ENCODE measurements at places on chromosomes 2 and 18.

GRCh38 chr2:8365331-8365910 lies 316.4 kb upstream of the ID2 start:
- DNase-seq, result no peak

DNA sequence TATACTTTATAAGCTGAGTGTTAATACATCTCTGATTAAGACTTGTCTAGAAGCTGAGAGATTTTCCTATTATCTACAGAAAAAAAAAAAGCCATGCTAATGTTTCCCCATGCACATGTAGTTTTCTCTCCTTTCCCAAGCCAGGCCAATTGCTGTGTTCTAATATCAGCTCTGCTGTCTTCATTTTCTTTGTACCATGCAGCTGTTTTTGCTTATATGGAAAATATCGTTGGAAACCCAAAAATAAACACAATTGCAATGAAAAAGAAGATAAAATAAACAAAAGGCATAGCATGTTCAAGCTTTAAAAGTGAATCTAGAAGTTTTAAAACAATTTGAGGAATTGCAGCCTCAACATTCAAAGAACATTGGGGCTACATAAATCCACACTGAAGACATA lies 817.4 kb upstream of the ACVR2A start:
- no peak for DNase-seq

- no peak for DNase-seq
Observed at GRCh38 chr2:150188177-150188576, 299.3 kb downstream of the RND3 start.

DNA sequence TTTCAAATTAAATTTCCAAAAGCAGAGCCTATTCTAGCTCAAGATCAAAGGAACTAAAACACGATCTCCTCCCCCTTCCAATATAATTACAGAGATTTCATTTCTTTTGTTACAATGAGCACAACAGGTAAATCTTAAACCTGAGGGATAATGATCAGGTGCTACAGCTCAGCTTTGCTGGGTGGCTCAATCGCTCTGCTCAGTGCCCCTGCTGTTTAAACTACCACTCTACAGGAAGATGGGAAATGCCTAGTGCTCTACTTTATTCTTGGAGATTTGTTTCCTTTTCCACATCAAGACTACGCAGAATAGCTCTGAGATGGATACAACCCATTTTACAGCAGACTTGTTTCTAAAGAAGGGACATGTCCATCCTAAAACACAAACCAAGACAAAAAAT lies 162.3 kb downstream of the TCF4 start:
- DNase-seq, result no peak

DNA sequence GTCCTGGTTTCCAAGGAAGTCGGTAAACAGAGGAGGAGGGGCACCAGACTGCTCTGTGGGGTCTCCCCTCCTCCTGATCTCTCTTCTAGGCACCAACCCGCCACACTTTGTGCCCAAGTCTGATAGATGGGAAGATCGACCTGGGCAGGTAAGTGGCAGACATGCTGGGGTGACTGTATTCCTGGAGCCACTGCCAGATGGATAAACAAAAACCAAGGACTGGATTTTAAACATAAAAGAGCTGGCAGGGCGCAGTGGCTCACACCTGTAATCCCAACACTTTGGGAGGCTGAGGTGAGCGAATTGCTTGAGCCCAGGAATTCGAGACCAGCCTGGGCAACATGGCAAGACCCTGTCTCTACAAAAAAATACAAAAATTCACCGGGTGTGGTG lies 181.2 kb downstream of the ANAPC1 start:
- no peak for DNase-seq

GRCh38 chr18:27581296-27581904 lies 396.3 kb upstream of the CHST9 start:
- DNase-seq, result no peak

GRCh38 chr2:15941871-15942710 lies 1.7 kb downstream of the MYCN start:
- DNase-seq, result no peak

DNA sequence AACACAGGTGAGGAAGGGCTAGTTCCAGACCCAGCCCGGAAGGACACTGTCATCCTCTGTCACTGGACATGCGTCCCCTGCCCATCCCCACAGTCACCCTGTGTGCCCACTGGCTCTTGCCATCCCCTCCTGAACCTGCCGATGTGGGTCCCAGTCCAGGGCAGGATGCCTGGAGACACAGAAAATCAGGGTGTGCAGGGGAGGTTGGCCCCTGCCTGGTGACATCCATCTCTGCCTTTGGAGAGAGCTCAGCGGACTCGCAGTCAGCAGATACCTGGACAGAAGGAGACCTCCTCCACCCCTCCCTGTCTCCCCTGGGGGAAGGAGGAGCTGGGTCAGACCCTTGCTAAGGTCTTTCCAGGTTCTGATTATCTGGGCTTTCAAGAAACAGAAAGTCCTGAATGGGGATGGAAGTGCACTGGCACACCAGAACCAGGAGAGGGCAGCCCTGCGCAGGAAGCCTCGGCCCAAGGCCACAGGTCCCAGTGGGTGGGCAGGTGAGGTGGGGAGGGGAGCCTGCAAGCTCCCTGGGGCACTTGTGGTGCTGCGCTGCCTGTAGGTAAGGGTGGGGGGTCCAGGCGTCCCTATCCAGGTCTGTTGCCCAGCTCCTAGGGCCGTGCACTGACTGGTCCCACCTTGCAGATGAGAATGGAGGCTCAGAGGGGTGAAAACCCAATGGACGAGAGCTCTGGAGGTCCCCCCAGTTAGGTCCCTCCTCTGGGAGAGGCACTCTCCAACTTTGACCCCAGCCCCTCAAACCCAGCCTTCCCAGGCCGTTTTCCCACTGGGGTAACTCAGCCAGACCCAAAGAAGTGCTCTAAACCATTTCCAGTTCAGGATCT lies 9.7 kb upstream of the OTOS start:
- no peak for DNase-seq

DNA sequence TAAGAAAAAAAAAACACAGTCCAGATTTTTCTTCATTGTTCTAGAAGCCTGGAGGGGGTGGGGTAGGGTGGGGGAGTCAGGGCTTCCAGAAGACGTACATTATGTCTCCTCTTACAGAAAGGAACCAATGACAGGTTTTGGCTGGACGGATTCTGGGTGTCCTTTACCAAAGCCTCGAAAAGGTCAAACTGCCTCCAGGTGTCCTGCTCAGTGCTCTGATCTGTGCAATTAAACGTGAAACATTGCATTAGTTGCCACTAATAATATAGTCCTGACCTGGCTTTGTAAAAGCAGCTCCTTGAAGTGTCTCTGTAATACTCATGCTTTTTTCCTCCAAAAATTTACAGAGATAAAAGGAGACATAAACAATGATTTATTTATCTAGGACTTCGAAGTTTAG lies 11.1 kb upstream of the MTA3 start:
- DNase-seq, result no peak

- no peak for DNase-seq
Observed at GRCh38 chr2:138267902-138268254, 233.7 kb upstream of the SPOPL start.

DNA sequence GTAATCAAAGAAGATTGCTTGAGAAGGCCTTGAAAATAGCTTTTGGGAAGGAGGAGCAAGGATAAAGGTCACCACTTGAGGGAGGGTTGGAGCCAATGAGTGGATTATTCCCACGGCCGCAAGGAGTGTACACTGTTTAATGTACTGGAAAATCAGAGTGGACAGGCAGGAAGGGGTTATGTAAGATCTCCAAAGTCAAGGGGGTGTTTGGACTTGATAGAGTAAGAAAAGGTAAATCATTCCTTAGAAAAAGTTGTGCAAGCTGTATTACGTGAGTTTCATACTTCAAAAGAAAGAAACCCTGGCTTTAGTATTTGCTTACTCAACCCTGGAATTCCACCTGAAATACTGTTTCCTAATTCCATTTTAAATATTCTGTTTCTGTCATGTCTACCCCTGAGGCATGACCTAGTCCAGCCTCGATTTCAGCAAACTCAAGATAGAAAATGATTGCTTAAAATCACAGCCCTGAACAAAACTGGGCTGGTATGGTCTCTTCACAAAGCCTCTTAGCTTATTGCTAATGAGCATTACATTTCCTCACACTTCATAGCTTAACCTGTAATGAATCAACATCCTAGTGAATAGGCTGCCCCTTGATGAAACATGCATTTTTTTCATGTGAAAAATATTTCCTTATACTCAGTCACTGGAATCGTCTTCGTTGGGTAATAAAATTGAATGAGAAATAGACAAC lies 1.1 kb downstream of the MREG start:
- no peak for DNase-seq

- DNase-seq, result no peak
Observed at GRCh38 chr18:44901283-44901682, 220.6 kb downstream of the SETBP1 start.

DNA sequence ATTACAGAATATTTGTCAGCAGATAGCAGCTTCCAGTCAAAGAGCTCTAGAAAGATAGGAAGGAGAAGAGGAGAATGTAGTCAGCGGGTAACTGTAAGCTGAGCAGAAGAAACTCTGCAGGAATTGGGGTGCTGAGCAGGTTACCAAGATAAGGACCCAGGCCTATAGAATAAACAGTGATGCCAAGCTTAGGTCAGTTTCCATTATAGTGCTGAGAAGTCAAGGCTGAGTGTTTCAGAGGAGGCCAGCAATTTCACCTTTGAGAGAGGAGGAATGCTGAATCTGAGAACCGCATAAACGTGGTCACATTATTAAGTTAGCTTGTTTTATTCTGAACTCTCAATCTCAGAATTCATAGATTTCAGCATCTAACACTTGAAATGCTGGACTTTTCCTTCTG lies 13.9 kb downstream of the NAB1 start:
- no peak for DNase-seq

DNA sequence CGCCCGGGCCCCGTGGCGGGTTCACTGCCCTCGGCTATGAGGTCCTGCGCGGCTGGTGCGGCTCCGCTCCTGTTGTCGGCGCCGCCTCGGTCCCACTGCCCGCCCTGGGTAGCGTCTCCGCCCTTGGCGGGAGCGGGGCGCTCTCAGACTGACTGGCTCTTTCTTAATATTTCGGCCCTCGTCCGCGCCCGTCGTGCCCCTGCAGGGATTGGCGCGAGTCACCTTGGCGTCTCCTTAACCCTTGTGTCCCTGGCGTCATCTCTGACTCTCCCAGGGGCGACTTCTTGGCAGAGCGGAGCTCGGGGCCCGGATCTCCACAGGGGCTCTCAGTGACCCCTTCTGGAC lies 1.3 kb downstream of the PTMA start:
- no peak for DNase-seq
